Stomach (tissue), 19 donors: ENCODE measurements at places on chromosomes 6 and 20. TPM values are rescaled to one million over a fixed set of nuclear protein-coding genes. Genes with fewer than 3 reads are reported as not detected.
A peak's percentile ranks its signal among the peaks of the same experiment; 100 is the strongest.

DNA sequence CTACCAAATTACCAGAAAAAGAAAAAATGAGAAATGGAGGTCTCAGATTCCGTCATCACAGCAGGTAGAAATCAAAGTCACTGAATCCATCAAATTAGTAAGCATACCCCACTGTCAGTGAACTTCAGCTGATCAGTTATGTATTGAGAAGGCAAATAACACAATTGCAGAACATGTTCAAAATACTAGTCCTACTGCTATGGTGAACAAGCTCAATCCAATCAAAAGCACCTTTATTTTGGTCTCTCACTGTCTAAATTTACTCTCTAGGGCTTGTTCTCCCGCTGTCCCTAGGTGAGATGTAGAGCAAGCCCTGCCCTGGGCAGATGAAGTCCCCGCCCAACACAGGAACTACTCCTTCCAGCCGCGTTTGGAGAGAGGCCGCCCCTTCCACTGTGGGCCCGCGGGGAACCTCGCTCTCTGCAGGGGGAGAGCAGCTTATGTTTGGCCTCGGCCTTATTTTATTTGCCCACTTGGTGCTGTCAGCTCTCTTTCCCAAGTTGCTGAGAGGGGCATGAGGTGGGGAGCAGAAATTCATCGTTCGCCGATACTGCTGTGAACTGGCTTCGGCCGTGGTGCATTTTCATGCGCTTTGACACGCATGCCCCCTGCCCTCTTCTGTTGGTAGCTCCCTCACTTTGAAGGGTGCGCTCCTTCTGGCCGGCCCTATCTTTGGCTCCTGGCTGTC is 14.3 kb upstream of the MAP1LC3A start:
- peak; percentile 69 for DNase-seq

- DNase-seq, result no peak
Measured at GRCh38 chr6:157420497-157420896, 39.5 kb downstream of the ZDHHC14 start.

BHLHE23 gene
- total RNA-seq, result not detected

- no peak for DNase-seq
Measured at GRCh38 chr6:13979284-13980171, 54.8 kb downstream of the RNF182 start.

- no peak for DNase-seq
Measured at GRCh38 chr6:46217671-46218131, 46.9 kb upstream of the ENPP5 start.

DNA sequence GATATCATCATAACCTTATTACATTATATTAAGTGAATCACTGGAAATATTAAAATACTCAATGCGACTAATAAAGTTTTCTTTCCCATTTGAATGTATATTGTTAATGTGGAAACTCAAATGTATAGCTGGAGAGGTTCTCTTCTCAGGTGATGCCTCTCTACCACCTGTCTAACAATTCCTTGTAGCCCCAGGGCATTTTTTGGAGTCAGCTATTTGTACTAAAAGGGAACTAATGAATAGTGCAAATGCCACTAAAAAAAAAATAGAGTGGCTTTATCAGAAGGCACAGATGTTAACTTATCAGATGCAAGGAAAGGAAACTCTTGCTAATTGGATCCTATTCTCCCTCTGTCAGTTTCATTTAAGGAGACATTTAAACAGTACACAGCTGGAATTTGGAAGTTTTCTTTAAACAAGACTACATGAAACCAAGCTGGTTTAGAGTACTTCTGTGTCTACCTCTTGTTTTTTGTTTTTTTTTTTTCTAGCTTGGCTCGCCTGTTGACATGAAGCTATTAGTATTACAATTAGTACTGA is 897.0 kb upstream of the SLC35B3 start:
- no peak for DNase-seq

DNA sequence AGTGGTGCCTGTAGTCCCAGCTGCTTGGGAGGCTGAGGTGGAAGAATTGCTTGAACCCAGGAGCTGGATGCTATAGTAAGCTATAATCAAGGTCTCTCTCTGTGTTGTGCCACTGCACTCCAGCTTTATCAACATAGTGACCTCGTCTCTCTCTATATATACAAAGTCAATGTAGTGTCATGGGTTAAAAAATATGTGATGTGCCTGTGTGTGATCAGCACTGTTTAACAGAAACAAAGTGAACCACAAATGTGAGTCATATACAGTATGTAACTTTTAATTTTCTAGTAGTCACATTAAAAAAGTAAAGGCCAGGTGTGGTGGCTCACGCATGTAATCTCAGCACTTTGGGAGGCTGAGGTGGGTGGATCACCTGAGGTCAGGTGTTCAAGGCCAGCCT is 85.3 kb upstream of the RNF24 start:
- DNase-seq, result no peak

GRCh38 chr6:43799551-43800297 is 29.7 kb downstream of the VEGFA start:
- no peak for DNase-seq

GRCh38 chr6:110358553-110359160 is 508 bp upstream of the METTL24 start:
- DNase-seq, result no peak

PHACTR3 gene
- not detected for total RNA-seq
